ENCODE measurements at places on chromosomes 12 and 14. TPM values are rescaled to one million over a fixed set of nuclear protein-coding genes. Genes with fewer than 3 reads are reported as not detected.

- no peak overlapping the region for H3K27ac ChIP-seq
- H3K4me1 ChIP-seq = peaks cover 26% of the 10 kb centered on the region
- no peaks in the 10 kb centered on the region for H3K27me3 ChIP-seq
- H3K36me3 ChIP-seq = no peaks in the 10 kb centered on the region
These were observed 8.3 kb upstream of the LRRC10 start for GRCh38 chr12:69619050-69619449.

The C14orf39 gene
- not detected for total RNA-seq

DNA sequence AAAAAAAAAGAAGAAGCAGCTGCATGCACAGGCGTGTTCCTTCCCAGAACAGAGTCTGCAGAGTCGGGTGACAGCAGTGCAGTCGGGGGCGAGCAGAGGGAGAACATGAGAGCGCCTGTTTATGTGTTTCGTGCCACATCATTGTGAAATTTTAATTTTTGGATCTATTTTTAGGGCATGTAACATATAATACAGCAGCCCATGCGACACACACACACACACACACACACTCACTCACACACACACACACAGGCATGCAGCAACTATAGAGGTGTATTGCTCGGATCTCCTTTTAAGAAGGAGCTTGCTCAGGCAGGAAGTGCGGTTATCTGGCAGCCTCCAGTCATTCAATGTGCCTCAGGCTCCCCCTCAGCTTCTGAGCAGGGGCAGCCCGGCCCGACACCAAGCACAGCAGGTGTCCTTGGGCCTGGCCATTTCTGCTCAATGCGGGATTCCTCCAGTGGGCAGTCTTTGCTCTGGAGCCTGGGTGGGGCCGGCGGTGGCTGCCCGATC, 71.8 kb downstream of the ZNF664 start:
- peaks cover 18% of the 10 kb centered on the region for H3K4me1 ChIP-seq
- no peak overlapping the region for H3K27ac ChIP-seq
- H3K27me3 ChIP-seq = no peaks in the 10 kb centered on the region
- DNase-seq = no peak
- H3K36me3 ChIP-seq = no peaks in the 10 kb centered on the region
- H3K4me3 ChIP-seq = no peak overlapping the region

- H3K36me3 ChIP-seq = no peaks in the 10 kb centered on the region
- peak overlapping the region; percentile 94 for H3K4me3 ChIP-seq
These were observed 485 bp downstream of the SENP1 start for GRCh38 chr12:48105321-48105866.

The VSX2 gene
- total RNA-seq = not detected

The CDKN3 gene
- total RNA-seq = 4.3 TPM

The KRT6A gene
- not detected for total RNA-seq

- H3K4me1 ChIP-seq = peaks cover 55% of the 10 kb centered on the region
- H3K4me3 ChIP-seq = no peak overlapping the region
- H3K27me3 ChIP-seq = no peaks in the 10 kb centered on the region
- H3K27ac ChIP-seq = peak overlapping the region; percentile 70
- no peaks in the 10 kb centered on the region for H3K36me3 ChIP-seq
These were observed 18.2 kb downstream of the ACVRL1 start for GRCh38 chr12:51925346-51926063.

GRCh38 chr12:124368421-124369032, 73.6 kb downstream of the RFLNA start:
- H3K4me1 ChIP-seq = peaks cover 86% of the 10 kb centered on the region
- H3K27ac ChIP-seq = peak overlapping the region; percentile 97
- H3K27me3 ChIP-seq = no peaks in the 10 kb centered on the region
- peak overlapping the region; percentile 41 for H3K4me3 ChIP-seq
- DNase-seq = no peak
- peaks cover 41% of the 10 kb centered on the region for H3K36me3 ChIP-seq

All from left ventricle myocardium inferior (tissue), 1 donor.